ENCODE measurements at places on chromosomes 6 and 20.

GRCh38 chr20:4870906-4871305 lies 130.4 kb downstream of the SLC23A2 start:
- DNase-seq: no peak

DNA sequence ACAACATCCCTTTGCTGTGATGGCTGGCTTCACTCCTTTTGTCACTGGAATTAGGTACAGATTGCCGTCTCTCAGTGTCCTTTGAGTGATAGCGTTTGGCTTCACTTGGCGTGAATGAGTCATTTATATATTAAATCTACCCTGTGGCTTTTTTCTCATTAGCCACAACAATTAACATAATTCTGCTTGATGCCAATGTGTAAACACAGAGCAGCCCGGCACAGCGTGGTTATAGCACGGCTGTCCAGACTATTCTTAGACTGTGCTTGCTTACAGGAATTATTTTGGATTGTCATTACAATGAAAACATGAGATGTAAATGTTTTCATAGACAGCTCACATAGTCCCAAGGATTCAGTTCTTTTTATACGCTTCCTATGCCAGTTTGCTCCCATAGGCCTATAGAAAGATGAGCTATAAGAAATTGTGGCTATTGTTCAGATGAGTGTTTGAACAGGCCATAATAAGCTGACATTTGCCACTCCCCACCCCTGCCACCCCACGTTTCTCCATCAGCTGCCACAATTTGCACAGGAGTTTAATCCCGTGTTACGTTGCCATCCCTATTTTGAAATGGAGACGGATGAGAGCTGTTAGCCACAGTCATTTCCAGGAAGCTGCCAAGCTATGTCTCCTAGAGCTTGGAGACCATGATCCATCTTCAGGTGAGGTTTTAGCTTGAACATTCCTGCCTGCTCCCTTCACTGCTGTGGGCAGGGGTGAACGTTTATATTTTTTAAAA lies 65.9 kb downstream of the PPP1R14C start:
- no peak for DNase-seq

GRCh38 chr20:17304774-17305173 lies 77.9 kb downstream of the PCSK2 start:
- no peak for DNase-seq

DNA sequence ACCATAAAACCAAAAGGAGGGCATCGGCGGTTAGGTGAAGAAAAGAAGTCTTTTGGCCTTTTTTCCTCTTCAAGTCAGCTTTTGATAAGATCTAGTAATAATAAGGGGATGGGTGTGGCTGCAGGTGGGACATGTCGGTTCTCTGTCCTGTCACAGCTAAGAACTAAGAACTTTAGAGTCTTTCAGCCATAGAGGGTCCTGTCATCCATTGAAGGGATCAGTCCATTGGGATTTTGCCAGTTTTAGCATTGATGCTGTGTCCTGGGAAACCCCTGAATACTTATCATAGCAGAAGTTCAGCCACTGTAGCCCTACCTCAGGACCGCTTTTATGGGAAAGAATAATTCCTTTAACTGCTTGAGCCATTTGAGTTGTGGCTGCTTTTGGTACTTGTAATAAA lies 18.2 kb upstream of the SCP2D1 start:
- no peak for DNase-seq

- no peak for DNase-seq
Measured at GRCh38 chr6:166569206-166569605, 17.3 kb downstream of the RAMACL start.

DNA sequence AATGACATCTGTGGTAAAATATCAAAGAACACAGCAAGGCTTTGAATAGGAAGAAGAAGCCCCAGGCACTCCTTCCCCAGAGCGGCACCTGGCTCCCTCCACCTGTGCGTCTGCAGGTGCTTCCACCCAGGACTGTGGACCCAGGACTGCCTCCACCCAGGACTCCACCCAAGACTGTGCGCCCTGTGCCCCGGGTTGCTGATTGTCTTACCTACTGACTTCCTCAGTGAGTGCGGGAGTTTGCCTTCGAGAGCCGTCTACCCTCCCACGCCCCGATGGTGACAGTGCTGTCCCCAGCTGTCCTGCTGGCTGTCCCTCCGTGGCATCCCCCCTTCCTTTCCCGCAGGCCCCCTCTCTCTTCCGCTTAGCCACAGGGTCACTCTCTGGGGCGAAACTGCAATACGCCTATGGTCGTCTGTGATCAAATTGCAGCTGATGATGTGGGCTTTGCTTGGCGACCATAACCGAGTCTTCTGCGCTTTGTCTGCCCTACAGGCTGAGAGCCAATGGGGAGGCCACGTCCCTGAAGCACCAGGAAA lies 52.1 kb downstream of the IRF4 start:
- DNase-seq: no peak

GRCh38 chr20:53085720-53086119 lies 113.6 kb downstream of the TSHZ2 start:
- no peak for DNase-seq

DNA sequence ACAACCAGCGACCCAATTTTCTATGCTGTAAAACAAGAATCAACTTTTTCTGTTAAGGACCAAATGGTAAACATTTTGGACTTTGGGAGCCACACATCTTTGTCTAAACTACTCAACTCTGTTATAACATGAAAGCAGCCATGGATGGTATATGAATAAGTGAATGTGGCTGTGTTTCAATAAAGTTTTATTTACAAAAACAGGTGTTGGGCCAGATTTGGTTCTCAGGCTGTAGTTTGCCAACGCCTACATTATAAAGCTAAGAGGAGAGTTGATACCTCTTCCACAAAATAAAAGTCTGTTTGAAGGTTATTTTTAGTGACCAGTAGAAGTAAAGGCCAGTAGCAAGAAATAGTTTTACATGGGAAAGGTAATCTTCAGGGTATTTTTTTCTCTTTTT lies 60.4 kb upstream of the SDHAF4 start:
- DNase-seq: no peak

GRCh38 chr6:146071781-146072180 lies 42.9 kb downstream of the GRM1 start:
- no peak for DNase-seq

GRCh38 chr6:134706153-134706552 lies 243.7 kb downstream of the ALDH8A1 start:
- DNase-seq: no peak

DNA sequence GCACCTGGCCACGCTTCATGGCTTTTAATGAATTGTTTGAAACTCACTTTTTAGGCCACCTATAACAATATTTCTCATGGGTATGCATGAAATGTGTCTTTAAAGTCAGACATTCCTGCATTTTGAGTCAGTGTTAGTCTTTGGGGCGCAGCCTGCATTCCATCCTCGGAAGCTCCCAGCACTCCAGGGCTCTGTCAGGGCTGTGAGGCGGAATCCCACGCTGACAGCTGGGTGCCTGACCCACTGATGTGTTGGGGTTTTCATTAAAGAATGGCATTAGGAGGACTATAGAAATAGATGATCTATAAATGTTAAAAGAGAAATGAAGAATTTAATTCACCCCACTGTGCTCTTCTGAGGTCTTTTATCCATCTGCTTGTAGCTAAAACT lies 16.2 kb upstream of the CLDN20 start:
- no peak for DNase-seq

DNA sequence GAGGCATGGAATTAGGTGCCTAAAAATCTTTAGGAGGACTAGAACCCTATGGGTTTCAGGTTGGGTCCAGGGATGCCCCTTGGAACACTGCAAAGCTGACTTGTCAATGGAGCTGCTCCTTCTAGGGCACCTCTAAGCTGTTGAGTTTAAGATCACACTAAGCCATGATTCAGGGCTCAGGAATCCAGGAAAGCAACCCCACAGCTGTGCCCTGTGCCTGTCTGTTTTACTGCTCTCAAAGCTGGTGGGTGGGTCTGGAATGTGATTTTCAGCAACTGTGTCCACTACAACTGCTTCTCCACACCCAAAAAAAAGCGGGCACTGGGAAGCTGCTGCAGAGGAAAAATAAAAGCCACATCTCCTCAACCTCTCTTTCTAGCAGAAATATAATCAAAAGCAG lies 310.4 kb upstream of the MOCS1 start:
- no peak for DNase-seq

GRCh38 chr6:7468382-7469081 lies 72.9 kb upstream of the DSP start:
- no peak for DNase-seq

- DNase-seq: no peak
Measured at GRCh38 chr6:42777126-42777822, 4.6 kb upstream of the BICRAL start.

GRCh38 chr6:26268659-26269402 lies 96.2 kb upstream of the BTN3A2 start:
- no peak for DNase-seq

DNA sequence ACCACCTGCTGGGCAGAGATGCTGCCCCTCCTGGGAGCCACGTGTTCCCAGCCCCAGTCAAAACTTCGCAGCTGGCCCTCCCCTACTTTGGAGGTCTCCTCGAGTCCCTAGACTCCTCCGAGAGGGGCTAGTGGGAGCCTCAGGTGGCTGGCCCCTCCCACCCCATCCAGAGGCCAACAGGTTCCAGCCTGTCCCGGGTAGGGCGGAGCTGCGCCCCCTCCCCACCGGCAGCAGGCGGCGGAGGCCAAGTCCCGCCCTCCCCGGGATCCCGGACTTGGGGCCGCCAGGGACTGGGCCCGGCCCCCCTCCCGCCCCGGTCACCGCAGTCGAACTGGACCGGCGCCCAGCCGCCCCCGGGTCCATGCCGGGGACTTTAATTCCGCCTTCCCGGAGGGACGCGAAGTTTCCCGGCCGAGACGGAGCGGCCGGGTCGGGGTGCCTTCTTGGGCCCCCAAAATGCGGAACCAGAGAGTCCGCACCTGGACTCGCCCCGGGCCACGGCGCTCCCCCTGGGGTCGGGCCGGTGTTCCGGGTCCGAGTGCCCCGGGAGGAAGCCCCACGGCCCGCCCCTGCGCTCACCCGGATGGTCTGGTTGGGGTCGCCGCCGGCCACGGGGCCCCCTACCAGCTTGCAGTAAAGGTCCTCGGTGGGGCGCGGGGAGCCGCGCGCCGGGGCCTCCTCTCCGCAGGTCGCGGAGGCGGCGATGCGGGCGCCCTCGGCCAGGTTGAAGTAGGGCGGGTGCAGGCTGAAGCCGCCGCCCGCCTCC lies 559 bp downstream of the LAMA5 start:
- DNase-seq: no peak

- DNase-seq: no peak
Measured at GRCh38 chr6:114998492-114998891, 655.7 kb upstream of the HS3ST5 start.

- peak; percentile 97 for DNase-seq
Measured at GRCh38 chr6:32968093-32968866, at the start of gene BRD2. TSS of gene BRD2 (plus strand) at chr6:32968594. CDS start at chr6:32972899, 4,305 bp downstream.

- DNase-seq: peak; percentile 32
Measured at GRCh38 chr20:10511509-10512251, 76.6 kb downstream of the SLX4IP start.

GRCh38 chr6:32967151-32968091 lies 973 bp upstream of the BRD2 start:
- DNase-seq: no peak

DNA sequence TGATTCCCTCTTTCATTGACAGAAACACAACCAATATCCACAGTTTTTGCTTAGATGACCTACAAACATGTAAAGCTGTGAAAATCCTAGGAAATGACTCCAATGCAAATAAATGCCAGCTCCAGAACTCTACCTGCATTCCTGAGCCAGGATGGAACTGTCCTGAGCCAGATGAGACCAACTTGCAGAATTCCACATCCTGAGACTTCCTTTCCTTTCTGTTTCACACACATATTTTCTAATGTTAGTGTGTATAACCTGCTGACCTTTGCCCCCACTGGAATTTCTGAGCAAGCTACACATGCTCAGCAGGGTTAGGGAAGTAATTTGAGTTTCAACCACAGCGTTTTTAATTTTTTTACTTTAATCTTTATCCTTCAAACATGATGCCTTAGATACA lies 69.6 kb upstream of the ADGRF1 start:
- no peak for DNase-seq

DNA sequence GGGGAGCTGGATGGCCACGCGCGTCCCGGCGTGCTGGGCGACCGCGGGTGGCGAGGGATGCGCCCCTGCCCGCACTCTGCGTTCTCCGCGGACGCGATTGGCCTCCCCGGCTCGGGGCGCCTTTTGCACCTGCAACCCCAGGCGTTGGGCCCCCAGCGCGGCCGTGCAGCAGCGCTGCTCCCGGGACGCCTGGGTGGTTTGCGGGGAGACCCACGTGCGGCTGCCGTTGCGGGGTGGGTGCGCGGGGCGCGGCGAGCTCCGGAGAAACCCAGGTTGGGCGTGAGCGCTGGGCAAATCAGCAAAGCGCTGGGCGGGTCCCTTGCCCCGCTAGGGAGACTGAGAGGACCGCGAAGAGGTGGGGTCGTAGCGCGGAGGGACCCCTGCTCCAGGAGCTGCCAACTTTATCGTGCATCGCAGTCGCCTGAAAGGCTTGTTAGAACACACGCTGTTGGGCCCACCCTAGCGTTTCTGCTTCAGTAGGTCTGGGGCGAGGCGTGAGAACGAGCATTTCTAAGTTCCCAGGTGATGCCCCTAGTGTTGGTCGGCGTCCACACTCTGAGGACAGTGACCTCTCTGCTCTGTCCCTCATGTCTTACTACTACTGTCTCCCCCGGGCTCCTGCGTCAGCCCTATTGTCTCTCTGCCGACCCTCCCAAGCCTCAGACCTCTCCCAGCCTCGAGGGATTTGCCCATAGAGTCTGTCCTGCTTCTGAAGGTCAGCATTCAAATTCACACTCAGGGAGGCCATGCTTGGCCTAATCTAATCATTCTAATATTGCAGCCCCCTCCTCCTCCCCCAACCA lies 538 bp upstream of the ZFP64 start:
- DNase-seq: peak; percentile 29

- DNase-seq: no peak
Measured at GRCh38 chr20:8608470-8608869, 460.4 kb upstream of the PLCB4 start.

GRCh38 chr20:62900052-62900691 lies 26.1 kb downstream of the DIDO1 start:
- DNase-seq: peak; percentile 44

DNA sequence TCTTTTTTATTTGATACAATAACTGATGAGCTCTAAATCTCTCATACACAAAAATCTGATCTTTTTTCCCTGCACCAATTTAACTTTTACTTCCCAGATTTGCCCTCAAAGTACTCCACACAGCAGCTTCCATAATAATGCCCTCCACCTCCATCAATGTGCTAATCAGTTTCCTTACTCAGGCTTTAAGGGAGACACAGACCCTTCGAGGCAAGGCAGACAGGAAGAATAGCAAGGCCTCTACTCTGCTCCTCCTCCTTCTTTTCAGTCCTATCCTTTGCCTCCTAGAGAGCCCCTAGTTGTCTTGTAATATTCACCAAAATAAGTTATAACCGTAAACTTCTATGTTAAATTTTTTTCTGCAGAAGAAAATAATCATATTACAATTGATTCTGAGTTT lies 444.9 kb upstream of the RNF217 start:
- DNase-seq: no peak
